ENCODE measurements at places on chromosomes 4 and X. TPM values are rescaled to one million over a fixed set of nuclear protein-coding genes. Genes with fewer than 3 reads are reported as not detected.

LRRC66 gene
- total RNA-seq = 0.12 TPM

DNA sequence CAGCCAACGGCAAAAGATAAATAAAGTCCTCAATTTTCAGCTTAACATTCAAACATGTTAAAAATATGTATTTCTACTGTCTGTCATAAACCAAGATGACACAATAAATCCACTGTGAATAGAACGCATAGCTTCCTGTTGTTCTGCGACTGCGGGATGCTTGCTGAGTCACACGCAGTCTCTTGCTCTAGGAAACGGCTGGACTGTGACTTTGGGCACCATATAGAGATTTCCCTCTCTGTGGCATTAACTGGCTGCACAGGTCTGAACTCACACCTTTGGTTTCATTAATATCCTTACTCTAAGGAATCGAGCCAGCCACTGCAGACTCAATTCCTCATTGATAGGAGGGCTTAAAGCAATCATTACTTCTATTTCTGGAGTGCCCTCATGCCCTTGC, 8.4 kb downstream of the BEND4 start:
- peaks cover 14% of the 10 kb centered on the region for H3K27me3 ChIP-seq
- H3K36me3 ChIP-seq = no peaks in the 10 kb centered on the region
- no peaks in the 10 kb centered on the region for H3K4me1 ChIP-seq
- H3K27ac ChIP-seq = no peak overlapping the region

DNA sequence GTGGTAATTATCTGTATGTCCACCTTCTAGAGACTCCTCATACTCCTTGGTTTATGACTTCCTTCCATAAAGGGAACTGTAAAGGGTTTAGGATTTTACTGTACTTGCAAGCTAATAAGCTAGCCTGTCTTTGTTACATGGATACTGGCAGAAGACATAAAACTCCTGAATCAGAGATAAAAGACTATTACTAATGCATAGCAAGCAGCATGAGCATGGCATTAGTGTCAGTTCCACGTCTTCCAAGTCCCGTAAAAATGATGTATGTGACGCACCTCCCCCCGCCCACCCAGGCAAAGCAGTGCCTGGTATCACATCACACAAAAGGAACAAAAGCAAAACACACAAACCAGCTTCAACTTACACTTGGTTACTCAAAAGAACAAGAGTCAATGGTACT, 71.0 kb downstream of the SLC10A6 start:
- no peaks in the 10 kb centered on the region for H3K27me3 ChIP-seq
- H3K36me3 ChIP-seq = no peaks in the 10 kb centered on the region
- H3K27ac ChIP-seq = no peak overlapping the region

OPHN1 gene
- 2.9 TPM for total RNA-seq

GPRASP1 gene
- total RNA-seq = 1.1 TPM
